ENCODE measurements at places on chromosomes 4 and X. TPM values are rescaled to one million over a fixed set of nuclear protein-coding genes. Genes with fewer than 3 reads are reported as not detected.

APLN gene
- total RNA-seq: 7.2 TPM

RTL3 gene
- not detected for total RNA-seq

GRCh38 chr4:171875291-171875690 lies 62.1 kb downstream of the GALNTL6 start:
- no peak for DNase-seq

- DNase-seq: no peak
These were observed 297 bp upstream of the MTMR8 start for GRCh38 chrX:64395568-64395929.

DNA sequence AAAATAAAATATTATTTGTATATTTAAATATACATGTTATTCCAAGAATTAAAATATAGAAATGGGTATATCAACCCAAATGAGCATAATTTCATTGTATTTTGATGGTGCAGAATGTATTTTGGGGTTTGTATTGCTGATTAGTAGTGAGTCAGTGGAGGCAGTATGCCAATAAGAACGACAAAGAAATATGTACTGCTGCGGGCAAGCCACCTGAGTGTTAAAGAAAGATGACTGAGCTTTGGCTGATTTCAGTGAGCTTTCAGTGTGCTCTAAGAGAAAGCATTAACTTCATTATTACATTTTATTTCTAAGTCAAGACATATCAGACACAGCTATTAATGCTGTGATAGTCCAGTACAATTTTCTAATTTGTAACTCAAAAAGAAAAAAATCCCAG lies 297.8 kb downstream of the ANK2 start:
- no peak for DNase-seq

- no peak for DNase-seq
These were observed 534.9 kb upstream of the DIPK2B start for GRCh38 chrX:45735571-45735970.

- no peak for DNase-seq
These were observed 118.2 kb downstream of the AFAP1 start for GRCh38 chr4:7821245-7822136.

- no peak for DNase-seq
These were observed 58.9 kb downstream of the CPE start for GRCh38 chr4:165437691-165438090.

GYPB gene
- not detected for total RNA-seq

- no peak for DNase-seq
These were observed 67.7 kb upstream of the EFNB1 start for GRCh38 chrX:68761086-68761485.

GRCh38 chr4:89114100-89114499 lies 2.8 kb downstream of the TIGD2 start:
- no peak for DNase-seq

- DNase-seq: no peak
These were observed 60.8 kb downstream of the USP9X start for GRCh38 chrX:41145920-41146608.

RAB41 gene
- total RNA-seq: not detected

GRCh38 chrX:13868591-13868990 lies 51.7 kb upstream of the GPM6B start:
- DNase-seq: no peak

CDX4 gene
- total RNA-seq: not detected

GRCh38 chrX:118502161-118502789 lies 6.7 kb downstream of the DOCK11 start:
- DNase-seq: no peak

ADH1B gene
- total RNA-seq: not detected

DNA sequence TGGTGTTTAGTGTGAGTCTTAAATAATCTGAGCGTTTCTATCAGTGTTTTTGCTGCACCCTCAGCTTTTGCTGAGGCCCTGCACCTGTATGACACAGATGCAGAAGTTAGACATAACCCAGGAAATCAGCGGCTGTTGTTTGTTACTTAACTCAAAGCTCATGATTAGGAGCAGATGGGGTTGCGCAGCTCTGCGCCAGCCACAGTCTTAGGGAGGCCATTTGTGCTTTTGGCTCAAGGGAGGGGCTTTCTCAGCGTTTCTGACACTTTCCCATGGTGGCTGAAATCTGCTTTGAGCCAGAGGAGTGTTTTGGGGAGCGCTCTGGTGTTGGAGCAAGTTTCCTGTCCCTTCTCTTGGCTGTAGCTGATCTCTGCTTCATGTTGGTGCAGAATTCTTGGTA lies 433.8 kb downstream of the NAF1 start:
- no peak for DNase-seq

DNA sequence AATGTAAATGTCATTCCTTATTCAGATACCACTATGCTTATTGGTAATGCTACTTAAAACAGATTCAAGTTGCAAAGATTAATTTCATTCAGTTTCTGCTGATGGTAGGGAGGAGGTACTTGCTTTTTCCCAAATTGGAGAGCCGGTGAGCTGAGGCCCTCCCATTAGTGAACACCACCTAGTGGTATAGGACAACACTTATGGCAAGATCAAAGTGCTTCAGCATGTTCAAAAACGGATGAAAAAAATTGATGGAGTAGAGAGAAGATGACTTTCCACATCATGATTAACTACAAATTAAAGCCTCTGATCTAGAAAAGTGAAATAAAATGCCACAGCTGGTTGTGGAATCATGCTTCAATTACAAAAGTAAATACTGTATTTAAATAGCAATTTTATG lies 112.9 kb downstream of the MBNL3 start:
- DNase-seq: no peak

DNA sequence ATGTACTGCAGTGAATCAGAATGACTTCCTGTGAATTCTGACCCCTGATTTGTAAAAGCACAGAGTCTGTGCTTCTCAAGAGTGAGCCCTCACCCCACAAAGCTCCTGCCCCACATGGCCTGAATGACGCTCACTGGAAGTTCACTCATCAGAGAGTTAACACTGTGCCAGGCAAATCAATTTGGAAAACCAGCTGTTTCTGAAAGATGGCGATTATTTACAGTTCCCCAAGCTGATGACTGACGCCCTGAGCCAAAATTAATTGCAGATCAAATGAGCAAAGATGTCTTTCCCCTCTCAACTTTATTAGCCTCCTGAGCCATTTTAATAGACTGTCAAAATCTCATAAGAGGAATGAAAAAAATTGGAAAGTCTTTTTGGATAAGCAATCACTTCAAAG lies 118.0 kb downstream of the SLC2A9 start:
- DNase-seq: no peak
